ENCODE measurements at places on chromosomes 11 and 22.

DNA sequence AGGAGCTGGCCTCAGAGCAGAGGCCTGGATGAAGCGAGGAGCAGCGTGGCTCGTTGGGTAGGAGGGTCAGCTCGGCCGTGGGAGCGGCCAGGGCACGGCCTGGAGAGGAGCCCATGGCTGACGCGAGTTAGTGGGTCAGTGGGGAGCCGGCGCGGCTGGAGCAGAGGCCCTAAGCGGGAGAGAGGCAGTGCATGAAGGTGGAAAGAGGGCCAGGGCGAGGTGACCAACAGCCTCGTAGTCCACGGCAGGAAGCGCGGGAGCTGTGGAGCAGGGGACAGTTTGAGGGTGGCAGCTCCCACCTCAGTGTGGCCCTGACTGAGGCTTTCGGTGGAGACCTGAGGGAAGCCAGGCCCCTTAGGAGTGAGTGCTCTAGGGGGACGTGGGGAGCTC lies 24.1 kb downstream of the DCPS start:
- DNase-seq: no peak

DNA sequence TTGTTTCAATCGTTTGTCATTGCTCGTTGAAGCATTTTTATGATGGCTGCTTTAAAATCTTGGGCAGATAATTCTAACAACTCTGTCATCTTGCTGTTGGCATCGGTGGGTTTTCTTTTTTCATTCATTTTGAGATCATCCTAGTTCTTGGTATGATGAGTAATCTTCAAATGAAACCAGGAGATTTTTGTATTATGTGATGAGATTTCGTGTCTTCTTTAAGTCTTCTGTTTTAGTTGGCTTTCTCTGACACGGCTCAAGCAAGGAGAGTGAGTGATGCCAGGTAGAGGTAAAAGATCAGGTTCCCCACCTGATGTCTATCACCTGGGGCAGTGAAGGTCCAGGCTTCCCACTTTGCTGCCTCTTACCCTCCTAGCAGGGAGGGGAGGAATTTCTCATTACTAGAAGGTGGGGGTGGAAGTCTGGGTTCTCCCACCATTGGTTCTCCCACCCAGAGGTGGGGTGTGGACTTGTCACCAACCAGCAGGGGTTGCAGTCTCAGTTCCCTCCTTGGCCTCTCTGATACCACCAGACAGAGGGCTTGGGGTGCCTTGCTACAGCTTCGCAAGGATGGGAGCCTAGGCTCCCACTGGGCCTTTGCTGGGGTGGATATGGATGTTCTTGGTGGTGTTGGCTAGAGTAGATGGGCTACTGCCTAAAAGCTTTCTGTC lies 12.9 kb downstream of the CDC45 start:
- no peak for DNase-seq

DNA sequence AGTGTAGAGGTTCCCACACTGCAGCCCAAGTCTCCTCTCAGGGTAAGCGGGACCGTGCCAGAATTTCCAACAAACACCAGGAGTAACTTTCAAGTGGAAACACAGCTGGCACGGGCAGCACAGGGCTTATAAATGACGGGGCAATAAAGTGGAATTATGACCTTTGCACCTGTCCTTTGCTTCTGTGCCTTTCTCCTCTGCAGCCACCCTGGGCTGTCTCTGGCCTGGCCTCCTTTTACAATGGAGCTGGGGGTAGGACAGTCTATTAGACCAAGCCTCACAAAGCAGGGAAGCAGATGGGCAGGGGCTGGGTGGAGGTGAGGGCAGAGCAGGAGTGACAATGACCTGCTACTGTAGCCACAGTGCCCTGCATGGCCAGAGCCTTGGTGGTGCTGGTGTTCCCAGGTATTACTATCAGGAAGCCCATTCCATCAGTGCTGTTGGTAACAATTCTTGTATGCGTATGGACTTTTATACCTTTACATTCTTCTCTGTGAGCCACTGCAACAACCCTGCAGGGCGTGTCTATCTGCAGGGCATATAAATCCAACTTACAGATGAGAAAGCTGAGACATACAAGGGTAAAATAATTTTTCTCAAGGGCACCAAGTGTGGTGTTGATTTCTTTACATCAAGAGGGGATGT lies 387.8 kb downstream of the CTTN start:
- no peak for DNase-seq

DNA sequence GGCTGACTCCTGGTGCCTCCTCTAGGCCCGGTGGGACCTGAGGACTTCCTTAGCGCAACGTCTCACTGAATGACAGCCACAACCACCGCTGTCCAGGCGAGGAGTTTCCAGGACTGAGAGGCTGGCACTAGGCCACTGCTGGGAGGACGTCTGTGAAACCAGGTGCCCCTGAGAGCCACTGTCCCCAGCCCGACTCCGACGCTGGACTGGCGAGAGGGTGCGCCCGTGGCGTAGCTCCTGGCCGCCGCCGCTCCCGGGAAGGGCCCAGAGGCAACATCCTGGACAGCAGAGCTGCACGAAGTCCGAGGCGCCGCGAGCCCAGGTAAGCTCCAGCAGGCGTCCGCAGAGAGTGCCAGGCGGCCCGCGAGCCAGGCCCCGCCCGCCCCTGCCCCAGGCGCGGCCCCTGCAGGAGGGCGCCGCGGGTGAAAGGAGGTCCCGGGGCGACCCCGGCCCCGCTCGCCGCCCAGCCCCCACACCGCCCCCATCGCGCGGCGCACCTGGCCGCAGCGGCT lies 525 bp downstream of the DGCR2 start:
- DNase-seq: peak; percentile 18

DNA sequence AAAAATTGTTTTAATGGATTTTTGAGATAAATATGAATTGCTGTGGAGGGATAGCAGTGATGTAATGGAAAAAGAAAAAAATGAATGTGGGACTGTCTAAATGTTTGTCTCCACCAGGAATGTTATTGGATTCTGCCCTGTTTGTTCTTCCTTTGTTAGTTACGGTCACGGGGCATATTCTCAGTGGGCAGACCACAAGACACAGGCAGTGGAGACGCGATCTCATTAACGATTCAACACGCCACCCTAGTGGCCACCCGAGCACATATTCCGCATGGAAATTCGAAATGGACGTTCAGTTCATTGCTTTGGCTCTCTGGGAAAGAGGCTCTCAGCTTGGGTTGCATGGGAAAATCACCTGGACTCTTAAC lies 151.8 kb upstream of the TTC12 start:
- no peak for DNase-seq

GRCh38 chr22:27218012-27218920 lies 560.9 kb downstream of the MIAT start:
- DNase-seq: no peak

- DNase-seq: no peak
These were observed 433.4 kb downstream of the BRD1 start for GRCh38 chr22:49394116-49394785.

DNA sequence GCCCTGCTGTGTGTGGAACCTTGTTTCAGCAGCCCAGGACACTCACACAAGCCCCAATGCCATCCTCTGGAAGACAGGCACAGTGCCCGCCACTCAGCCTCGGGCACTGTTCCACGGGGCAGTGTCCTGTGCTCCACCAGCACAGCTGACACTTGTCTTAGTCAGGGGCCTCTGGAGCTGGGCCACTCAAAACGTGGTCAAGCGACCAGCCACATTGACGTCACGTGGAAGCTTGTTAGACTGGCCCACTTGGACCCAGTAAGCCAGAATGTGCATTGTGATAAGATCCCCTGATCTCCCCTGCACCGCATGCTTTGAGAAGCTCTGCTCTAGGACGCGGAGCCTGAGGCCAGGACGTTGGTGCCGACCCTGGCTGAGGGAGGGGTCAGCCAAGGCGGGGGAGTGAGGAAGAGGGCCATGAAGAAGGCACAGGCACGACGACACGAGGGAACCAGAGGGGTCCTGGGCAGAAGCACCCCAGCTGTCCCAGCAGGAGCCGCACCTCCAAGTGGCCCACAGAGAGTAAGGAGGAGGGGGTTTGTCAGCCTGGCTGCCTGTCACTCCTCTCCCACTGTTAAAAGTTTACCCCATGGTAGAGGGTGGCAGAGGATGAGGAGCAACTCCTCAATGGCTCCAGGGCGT lies 64.6 kb downstream of the LINC01488 start:
- DNase-seq: no peak

DNA sequence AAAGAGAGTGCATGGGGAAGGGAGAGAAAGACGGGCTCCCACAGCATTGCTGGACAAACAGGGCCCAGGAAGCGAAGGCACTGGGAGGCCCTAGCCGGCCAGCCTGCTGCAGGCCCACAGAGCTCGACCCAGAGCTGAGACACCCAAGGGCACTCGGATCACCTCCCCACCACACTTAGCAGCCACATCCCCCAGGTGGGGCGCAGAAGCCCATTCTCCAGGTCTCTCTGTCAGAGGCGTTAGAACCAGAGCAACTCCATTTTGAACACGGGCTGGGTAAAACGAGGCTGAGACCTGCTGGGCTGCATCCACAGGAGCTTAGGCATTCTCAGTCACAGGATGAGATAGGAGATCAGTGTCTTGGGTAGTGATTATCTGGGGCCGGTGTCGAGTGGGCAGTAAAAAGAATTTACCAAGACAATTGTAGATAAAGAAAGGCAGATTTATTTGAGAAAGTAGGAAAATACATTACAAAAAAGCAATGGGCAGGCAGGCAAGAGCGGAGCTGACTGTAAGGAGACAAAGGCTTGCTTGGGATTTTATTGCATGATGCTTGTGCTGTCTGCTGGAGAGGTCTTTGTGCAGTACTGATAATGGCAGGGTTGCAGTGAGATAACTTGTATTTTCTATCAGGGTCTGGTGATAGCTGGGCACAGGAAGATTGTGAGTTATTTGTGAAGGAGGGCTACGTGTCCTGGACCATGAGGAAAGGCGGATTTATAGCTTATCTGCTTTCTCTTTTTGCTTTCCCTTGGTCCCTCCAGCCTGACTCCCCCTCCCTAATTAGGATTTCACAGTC lies 13.4 kb upstream of the CAPN5 start:
- no peak for DNase-seq

DNA sequence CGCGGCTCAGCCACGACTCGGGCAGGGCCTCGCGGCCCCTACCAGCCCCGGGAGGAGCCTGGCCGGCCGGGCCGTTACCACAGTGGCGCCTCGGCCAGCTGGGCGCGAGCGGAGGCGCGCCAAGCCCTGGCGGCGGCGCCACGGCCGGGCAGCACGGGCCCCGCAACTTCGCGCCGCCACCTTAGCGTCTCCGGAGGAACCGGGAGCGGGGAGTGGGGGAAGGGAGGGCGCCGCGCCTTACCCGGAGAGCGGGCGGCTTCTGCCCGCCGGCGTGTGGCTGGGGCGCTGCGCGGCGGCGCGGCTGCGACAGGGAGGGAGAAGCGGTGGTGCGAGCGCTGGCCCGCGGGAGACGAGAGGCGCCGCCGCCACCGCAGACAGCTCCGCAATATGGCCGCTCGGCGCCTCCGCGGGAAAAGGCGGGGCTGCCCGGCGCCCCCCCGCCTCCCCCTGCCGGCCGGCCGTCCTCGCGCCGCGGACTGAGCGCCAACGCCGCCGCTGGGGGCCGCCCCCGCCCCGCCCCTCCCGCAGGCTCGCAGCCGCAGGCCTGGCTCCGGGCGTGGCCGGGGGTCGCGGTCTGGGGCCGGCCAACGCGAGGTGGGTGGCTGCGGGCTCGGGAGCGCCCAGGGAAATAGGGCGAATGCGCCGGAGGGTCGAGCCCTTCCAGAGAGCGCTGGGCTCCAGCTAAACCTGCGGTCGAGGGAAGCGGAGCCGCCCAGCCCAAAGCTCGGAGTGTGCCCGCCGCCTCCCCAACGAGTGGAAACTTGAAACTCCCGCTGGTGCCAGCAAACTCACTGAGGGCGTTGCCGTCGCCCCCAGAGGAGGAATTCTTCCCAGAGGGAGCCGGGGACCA lies at the start of gene RDX:
Gene RDX (minus strand): TSS at position 389 of the 850 bp plus-strand sequence. CDS start 16,922 bp downstream, outside the sequence.
- DNase-seq: peak; percentile 33

GRCh38 chr22:17402293-17402692 lies 33.0 kb downstream of the CECR2 start:
- DNase-seq: no peak

GRCh38 chr11:101436511-101437142 lies 147.2 kb downstream of the TRPC6 start:
- no peak for DNase-seq

DNA sequence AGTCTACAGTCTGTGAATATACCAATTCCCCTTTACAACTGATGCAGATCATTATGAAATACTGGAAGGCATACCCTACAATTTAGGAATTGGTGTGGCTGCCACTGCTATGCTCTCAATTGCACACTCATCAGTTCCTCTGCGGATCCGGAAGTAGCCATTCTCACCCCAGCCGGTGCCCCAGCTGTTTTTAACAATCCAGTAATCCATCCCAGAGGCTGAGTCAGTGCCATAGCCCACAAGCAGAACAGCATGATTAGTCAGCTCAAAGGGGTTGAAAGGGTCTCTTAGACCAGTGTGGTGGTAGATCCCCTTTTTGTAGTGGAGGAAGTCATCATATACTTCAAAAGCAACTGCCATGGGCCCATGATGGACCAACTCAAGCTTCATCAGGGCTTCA lies 43.6 kb downstream of the CTSC start:
- DNase-seq: no peak

DNA sequence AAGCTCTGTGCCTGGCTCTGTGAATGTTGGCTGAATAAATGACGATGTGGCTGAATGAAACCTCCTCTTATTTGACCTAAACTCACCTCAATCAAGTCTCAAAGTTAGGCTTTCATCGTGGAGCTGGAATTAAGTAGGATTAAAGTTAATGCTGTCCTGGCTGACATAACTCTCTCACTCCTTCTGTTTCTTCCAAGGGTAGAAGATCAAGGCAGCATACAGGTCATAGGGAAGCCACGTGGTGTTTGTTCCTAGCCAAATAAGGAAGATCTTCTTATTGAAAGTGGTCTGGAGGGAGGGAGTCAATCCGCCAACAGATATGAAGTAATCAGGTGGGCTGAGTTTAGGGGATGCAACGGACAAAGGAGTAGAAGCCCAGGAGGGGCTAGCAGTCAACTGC lies 59.5 kb downstream of the TRIM29 start:
- DNase-seq: no peak

DNA sequence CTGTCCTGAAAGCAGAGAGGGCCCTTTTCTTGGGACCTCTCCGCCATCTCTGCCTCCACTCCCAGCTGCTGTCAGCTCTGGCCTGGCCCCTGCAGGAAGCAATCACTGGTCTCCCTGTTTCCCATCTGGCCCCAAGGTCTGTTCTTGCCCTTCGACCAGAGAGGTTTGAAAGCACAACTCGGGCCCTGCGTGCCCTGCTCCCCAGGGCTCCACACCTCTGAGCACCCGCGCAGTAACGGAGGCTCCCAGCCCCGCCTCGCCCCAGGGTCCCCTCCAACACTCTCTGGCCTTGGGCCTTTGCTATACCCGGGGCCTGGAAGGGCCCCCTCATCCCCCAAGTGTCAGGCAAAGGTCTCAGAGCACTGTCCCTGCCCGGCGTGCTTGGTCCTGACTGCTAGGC lies 7.8 kb upstream of the CD81 start:
- DNase-seq: no peak

DNA sequence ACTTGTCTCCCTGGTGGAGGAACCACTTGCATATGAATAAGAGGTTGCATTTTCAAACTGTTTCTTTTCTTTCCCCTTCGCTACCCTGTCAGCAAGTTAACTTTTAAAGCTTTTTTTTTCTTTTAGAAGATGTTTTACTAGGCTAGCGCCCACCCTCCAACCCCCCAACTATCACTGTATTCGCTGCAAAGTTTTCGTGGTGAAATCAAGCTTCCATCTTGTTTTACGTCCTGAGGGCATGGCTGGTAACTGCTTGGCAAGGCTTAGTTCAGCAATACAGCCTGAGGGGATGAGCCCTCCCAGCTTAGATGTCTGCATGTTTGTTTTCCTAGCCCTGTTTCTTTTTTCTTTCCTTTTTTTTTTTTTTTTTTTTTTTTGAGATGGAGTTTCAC lies 1359.3 kb downstream of the LRRC4C start:
- DNase-seq: no peak

Measured in effector memory CD8-positive, alpha-beta T cell (primary cell).